KBM-7 (cell line): ENCODE measurements at places on chromosomes 4 and X.

- no peak for DNase-seq
These were observed 36.2 kb downstream of the DCX start for GRCh38 chrX:111375747-111376146.

DNA sequence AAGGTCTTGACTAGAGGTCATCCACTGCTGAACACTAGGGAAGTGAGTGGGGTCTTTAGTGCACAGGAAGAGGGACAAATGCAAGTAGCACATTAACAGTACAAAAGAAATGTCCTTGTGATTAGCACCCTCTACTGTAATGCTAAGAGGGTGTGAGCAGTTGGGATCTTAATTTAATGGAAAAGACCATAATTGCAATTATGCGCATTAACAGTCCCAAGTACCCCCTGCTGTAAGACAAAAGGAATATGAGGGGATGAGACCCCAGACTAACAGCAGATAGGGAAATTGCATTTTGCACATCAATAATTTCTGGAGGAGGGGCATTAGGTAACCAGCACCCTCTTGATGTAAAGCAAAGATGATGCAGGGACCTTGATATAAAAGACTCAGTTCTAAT is 285.0 kb downstream of the CHIC1 start:
- DNase-seq = no peak

DNA sequence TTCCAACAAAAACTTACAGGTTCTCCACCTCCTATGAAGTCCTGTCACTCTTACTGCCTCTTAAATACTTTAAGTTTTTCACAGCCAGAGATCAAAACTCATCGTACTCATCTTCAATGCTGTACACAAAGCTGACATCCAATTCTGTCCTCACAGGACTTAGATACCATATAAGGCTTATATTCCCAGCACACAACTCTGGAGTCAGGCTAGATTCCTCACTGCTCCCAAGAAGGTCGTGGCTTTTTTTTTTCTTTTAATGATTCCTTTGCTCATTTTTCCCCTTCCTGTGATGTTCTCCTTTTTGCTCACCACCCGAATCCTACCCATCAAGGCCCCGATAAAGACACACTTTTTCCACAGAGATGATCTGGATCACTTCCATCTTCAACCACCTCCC is 914 bp downstream of the TRAPPC2 start:
- DNase-seq = no peak

GRCh38 chr4:3413675-3414420 is 27.9 kb upstream of the HGFAC start:
- DNase-seq = no peak

DNA sequence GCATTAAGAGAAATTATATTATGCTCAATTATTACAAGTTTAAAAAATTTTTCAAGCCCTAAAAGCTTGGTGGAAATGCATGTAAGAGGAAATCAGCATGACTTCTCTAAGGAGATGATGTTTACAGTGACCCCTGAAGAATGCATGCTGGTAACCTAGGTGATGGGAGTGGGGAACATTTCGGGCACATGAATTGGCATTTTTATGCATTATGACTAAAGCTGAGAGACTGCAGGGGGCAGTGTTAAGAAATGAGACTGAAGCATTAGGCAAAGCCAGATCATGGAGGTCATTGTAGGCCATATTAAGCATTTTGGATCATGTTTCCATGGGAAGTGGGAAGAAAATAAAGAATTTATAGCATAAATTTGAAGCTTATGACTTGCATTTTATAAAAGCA is 421.3 kb downstream of the FAT4 start:
- DNase-seq = no peak

DNA sequence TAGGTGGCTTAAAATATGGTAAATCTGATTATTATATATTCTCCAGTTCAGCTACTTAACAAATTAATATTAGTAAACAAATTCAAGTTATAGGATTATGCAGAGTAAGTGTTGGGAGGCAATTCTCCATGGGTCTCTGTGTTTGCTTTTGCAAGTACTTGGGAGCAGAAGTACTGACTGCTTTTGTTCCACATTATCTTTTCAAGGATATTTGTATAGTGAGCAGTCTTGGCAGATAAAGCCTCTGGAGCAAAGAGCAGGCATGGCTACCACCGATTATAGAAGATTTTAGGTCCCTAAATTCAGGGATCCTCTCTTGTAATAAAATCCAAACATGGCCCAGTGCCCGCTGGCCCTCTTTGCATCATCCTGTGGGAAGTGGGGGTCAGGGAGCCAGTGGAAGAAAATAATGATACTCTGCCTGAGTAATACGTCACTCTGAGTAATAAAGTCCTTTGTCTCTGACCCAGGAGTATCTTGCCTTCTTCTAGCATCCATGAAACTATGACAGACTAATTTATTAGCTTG is 23.2 kb downstream of the NDNF start:
- DNase-seq = no peak

- DNase-seq = no peak
These were observed 642.1 kb downstream of the CCSER1 start for GRCh38 chr4:90769251-90769650.

DNA sequence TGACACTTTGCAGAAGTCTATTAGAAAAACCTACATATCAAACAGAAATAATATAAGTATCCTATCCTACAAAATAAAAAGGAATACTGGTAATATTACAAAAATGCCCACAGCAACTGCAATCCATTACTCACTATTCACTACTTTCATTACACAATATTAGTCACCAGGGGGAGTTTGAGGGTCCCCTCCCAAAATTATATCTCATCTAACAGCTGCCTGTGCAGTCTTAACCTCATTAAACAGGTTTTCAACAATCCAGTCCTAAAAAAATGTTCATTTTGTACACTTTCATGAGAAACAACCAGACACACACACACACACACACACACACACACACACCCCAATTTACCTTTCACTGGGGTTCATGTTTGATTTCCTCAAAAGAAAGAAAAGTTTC is 2.9 kb downstream of the CLOCK start:
- DNase-seq = peak; percentile 19

GRCh38 chrX:40579141-40579540 is 1.6 kb upstream of the ATP6AP2 start:
- no peak for DNase-seq

DNA sequence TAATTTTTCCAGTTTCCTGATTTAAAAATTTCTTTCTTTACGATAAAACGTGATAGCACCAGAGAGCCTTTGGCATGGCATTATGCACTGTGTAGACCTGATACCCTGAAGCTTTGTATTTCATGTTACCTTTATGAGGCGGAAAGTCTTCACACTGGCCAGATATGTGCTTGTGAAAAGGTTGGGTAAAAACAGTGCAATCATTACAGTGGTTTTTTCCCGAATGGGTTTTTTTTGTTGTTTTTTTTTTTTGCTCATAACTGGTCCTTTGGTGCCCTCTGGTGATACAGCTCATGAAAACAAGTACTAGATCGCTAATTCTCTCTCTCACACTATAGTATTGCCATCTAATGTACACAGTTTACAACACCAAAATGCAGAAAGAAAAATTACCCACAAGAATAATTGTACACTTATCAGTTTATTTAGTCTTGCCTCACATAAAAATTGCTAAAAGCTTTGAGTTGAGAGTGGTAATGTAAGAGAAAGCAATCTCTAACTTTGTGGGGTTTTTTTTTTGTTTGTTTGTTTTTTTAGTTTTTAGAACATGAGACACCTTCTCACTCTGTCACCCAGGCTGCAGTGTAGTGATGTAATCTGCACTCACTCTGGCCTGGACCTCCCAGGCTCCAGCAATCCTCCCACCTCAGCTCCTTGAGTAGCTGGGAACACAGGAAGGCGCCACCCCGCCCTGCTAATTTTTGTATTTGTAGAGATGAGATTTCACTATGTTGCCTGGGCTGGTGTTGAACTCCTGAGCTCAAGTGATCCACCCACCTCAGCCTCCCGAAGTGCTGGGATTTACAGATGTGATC is 21.3 kb downstream of the SPCS3 start:
- DNase-seq = peak; percentile 77

DNA sequence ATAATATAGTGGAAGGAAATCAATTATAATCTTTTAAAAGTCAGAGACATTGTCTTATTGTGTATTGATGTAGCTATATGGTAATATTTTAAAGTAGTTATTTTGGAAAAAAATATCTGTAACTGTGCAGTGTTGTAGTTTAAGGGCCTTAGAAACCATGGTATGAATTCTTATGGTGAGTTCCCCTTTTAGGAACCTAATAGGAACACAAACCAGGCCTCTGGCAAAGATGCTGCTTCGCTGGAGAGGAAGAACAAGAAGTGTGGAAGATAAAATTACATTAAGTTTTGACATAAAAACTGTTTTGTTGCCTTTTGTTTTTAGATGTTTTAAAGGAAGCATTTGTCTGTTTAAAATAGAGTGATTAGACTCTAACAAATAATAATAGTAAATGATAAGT is 10.9 kb upstream of the TMPRSS11D start:
- DNase-seq = no peak

GRCh38 chr4:13483136-13483767 is 888 bp downstream of the RAB28 start:
- DNase-seq = peak; percentile 15

GRCh38 chrX:155632431-155633100 is 19.8 kb upstream of the TMLHE start:
- peak; percentile 38 for DNase-seq

DNA sequence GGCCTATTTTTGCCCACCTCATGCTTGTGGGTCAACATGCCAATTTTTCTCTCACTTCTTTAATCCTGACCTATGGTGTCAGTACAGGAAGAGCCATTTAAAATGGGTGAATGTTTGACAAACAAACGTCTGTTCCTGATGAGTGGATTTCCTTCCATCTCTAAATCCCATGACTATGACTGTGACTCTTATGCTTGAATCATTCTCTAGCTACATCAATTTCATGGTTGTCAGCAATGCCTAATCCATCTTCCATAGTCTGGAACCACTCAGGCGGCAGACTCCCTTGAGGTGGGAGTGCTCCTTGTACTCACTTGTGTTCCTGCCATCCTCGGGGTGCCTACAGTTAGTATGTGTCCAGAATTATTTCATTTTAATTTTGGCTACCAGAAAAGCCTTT is 194.9 kb upstream of the RPS6KA3 start:
- no peak for DNase-seq

DNA sequence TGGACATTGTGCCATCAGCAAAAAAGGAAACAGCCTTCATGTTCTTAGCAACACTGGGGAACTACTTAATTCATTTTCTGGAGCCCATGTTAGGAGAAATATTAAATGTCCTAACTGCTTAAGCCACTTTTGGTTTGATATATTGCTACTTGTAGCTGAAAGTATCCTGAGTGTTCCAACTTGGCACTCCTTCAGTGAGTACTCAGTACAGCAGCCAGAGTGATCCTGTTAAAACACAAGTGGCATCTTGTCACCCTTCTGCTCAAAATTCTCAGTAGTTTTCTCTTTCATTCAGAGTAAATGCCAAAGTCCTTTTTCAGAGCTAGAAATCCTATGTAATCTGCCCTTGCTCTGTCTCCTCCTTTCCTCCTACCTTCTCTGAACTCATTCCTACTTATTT is 522.0 kb downstream of the GRID2 start:
- no peak for DNase-seq

- no peak for DNase-seq
These were observed 4.0 kb downstream of the ARX start for GRCh38 chrX:25011589-25012432.

GRCh38 chr4:1075809-1076699 is 37.3 kb downstream of the RNF212 start:
- DNase-seq = no peak

- no peak for DNase-seq
These were observed 17.0 kb downstream of the MRFAP1 start for GRCh38 chr4:6657242-6658208.

GRCh38 chrX:31232506-31232905 is 160.7 kb upstream of the FTHL17 start:
- no peak for DNase-seq

DNA sequence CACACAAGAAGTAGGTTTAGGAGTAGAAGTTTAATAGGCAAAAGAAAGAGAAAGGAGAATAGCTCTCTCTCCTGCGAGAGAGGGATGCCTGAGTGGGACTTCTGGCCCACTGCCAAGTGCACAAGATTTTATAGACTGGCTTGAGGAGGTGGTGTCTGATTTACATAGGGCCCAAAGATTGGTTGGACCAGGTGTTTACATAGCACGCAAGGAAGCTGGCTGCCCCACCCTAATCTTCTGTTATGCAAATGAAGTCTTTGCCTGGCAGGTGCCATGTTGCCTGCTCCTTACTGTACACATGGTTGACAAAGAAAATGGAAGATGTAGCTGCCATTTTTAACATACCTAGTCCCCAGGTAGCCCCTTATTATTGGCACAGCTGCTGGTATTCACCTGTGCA is 170.8 kb upstream of the GATB start:
- DNase-seq = no peak

DNA sequence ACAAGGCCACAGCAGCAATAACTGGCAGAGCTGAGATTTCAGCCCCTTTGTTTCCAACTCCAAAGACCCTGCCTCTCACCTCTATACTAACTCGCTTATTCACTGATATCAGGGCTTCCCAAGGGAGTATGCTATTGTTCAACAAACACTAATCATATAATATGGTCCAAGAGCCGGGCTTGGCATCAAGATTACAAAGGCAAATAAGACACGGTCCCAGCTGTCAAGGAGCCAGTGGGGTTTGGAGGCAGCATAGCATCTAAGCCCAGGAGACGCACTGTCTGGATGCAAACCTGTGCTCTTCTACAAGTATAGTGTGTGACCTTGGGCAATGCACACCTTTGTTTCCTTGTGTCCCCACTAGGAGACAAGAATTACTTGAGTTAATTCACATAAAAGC is 28.7 kb downstream of the PAPSS1 start:
- DNase-seq = no peak

- no peak for DNase-seq
These were observed 1460.6 kb upstream of the PCDH7 start for GRCh38 chr4:29259556-29259955.

DNA sequence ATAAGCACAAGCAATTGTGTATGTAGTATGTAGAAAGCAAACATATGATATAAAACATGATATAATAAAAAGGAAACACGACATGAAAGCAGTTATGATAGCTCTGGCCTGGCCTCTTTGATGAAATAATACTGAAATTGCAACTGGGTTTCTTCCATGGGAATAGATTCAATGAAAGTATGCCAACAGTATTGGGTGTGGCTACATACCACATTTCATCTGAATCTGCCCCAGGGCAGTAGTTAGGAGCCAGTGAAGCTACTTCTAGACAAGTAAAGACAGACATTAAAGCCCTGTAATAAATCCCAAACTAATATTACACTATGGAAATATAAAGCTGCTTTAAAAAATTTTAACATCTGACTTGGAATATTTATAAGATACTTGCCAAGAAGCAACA is 207.3 kb downstream of the FBXW7 start:
- DNase-seq = no peak

GRCh38 chrX:151724563-151725337 is 8.9 kb downstream of the FATE1 start:
- DNase-seq = no peak

GRCh38 chrX:30806187-30806728 is 82.8 kb downstream of the TAB3 start:
- no peak for DNase-seq

- DNase-seq = peak; percentile 71
These were observed 34.0 kb downstream of the ETDB start for GRCh38 chrX:135086197-135086854.
